ENCODE measurements at places on chromosomes 5 and 9.

GRCh38 chr9:14424983-14425382 lies 111.0 kb upstream of the NFIB start:
- DNase-seq: no peak
- H3K27me3 ChIP-seq: no peaks in the 10 kb centered on the region
- no peaks in the 10 kb centered on the region for H3K4me1 ChIP-seq
- H3K27ac ChIP-seq: no peak overlapping the region

GRCh38 chr5:10319202-10319851 lies 11.6 kb upstream of the CMBL start:
- no peak overlapping the region for H3K4me3 ChIP-seq
- no peaks in the 10 kb centered on the region for H3K27me3 ChIP-seq
- H3K4me1 ChIP-seq: no peaks in the 10 kb centered on the region
- H3K36me3 ChIP-seq: no peaks in the 10 kb centered on the region
- DNase-seq: no peak

DNA sequence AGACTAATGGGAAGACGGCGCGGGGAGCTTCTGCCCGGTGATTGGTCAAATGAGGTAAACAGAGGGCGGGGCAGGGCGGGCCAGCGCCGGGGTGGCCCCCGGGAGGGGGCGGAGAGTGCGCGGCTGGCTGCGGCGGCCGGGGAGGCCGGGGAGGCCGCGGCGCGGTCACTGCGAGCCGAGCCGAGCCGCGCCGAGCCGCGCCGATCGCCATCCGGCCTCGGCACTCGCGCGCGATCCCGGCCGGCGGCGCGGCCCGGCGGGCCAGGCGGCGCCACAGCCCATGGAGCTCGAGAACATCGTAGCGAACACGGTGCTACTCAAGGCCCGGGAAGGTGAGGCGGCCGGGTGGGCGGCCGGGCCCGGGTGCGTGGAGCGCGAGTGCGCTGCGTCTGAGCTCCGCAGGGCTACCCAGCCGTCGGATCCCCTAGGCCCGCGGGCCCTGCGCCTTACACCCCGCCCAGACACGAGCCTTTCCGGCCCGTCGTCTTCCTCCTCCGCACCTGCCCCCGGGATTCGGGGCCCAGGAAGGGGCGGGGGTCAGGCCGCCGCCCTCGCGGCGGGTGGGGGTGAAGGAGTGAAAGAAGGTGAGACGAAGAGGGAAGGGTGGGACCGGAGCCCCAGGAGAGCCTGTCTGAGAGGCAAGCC lies at the start of gene GRK6:
GRK6 (plus strand) TSS at position 111 of the 645 bp plus-strand sequence; CDS start at position 281, 170 bp downstream.
- no peak for DNase-seq
- H3K4me3 ChIP-seq: peak within 1 kb of the TSS; percentile 75
- peaks cover 12% of the 10 kb centered on the region for H3K4me1 ChIP-seq

- peaks cover 32% of the 10 kb centered on the region for H3K4me1 ChIP-seq
- no peaks in the 10 kb centered on the region for H3K27me3 ChIP-seq
- no peaks in the 10 kb centered on the region for H3K36me3 ChIP-seq
- no peak overlapping the region for H3K4me3 ChIP-seq
- H3K27ac ChIP-seq: no peak overlapping the region
- DNase-seq: no peak
These were observed 19.9 kb downstream of the TPPP start for GRCh38 chr5:673161-673830.

DNA sequence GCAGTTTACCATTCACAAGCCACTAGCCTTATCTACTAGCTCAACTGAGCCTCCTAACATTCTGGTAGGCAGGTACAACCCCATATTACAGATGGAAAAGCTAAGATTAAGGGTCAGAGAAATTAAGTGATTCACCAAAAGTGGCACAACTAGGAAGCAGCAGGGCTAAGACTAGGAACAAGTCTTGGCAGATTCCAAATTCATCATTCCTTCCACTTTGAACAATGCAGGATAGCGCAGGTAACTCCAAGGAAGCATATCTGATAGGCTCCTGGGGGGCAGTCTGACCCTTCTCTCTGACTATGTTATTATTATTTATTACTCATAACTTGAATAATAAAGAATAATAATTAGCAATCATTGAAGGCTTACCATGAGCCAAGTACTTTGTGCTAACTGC lies 8.5 kb downstream of the HBEGF start:
- no peak overlapping the region for H3K27ac ChIP-seq
- no peaks in the 10 kb centered on the region for H3K4me1 ChIP-seq
- H3K4me3 ChIP-seq: no peak overlapping the region
- H3K27me3 ChIP-seq: no peaks in the 10 kb centered on the region
- DNase-seq: no peak

DNA sequence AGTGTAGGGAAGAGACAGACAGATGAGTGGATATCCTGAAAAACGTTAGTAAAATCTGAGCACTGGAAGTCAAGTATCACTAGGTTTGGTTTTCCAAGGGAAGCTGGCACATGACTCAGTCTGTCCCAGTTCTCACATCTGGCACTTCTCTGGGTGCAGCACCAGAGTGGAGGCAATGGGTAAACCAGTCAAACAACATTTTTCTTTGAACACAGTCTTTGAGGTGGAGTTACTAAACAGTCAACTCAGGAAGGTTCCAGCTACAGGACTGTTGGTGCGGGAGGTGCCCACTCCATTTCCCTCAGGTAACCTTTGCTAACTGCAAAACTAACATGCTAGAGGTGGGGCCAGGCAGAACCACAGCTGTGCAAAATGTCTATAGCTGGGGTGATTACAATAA lies 301.4 kb upstream of the RFX3 start:
- H3K27me3 ChIP-seq: no peaks in the 10 kb centered on the region
- no peak overlapping the region for H3K4me3 ChIP-seq
- H3K27ac ChIP-seq: no peak overlapping the region
- no peaks in the 10 kb centered on the region for H3K4me1 ChIP-seq

GRCh38 chr9:36135741-36136271 lies 727 bp upstream of the GLIPR2 start:
- peaks cover 14% of the 10 kb centered on the region for H3K4me1 ChIP-seq
- no peaks in the 10 kb centered on the region for H3K27me3 ChIP-seq
- no peak for DNase-seq
- no peaks in the 10 kb centered on the region for H3K36me3 ChIP-seq

- H3K4me1 ChIP-seq: no peaks in the 10 kb centered on the region
- no peaks in the 10 kb centered on the region for H3K27me3 ChIP-seq
- no peaks in the 10 kb centered on the region for H3K36me3 ChIP-seq
These were observed 525.8 kb upstream of the FTMT start for GRCh38 chr5:121325930-121326329.

- no peaks in the 10 kb centered on the region for H3K4me1 ChIP-seq
- H3K36me3 ChIP-seq: no peaks in the 10 kb centered on the region
- peak within 1 kb of the TSS; percentile 81 for H3K4me3 ChIP-seq
- peak; percentile 97 for DNase-seq
- H3K27ac ChIP-seq: peak within 1 kb of the TSS; percentile 88
These were observed at the start of gene WHRN for GRCh38 chr9:114505187-114506081. TSS of gene WHRN (minus strand) at chr9:114505473. CDS start at chr9:114504801, 672 bp downstream.

GRCh38 chr5:124365361-124365801 lies 381.1 kb downstream of the ZNF608 start:
- H3K36me3 ChIP-seq: no peaks in the 10 kb centered on the region
- DNase-seq: no peak
- H3K4me1 ChIP-seq: no peaks in the 10 kb centered on the region
- H3K27me3 ChIP-seq: no peaks in the 10 kb centered on the region
- H3K27ac ChIP-seq: no peak overlapping the region
- no peak overlapping the region for H3K4me3 ChIP-seq

DNA sequence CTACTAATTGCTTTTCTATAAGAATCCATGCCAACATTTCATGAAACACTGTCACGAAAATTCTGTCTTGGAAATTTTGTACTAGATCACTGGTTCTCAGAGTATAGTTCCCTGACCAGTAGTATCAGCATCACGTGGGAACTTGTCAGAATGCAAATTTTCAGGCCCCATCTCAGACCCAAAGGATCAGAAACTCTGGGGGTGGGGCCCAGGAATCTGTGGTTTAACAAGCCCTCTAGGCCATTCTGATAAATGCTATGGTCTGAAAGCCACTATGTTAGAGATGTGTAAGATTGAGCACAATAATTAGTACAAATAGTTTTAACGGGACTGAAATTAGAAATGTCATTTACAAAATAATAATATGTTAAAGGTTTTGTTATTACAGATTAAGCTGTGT lies 615.7 kb upstream of the ARRDC3 start:
- no peak overlapping the region for H3K27ac ChIP-seq
- no peaks in the 10 kb centered on the region for H3K27me3 ChIP-seq
- DNase-seq: no peak
- no peaks in the 10 kb centered on the region for H3K4me1 ChIP-seq
- H3K36me3 ChIP-seq: no peaks in the 10 kb centered on the region

DNA sequence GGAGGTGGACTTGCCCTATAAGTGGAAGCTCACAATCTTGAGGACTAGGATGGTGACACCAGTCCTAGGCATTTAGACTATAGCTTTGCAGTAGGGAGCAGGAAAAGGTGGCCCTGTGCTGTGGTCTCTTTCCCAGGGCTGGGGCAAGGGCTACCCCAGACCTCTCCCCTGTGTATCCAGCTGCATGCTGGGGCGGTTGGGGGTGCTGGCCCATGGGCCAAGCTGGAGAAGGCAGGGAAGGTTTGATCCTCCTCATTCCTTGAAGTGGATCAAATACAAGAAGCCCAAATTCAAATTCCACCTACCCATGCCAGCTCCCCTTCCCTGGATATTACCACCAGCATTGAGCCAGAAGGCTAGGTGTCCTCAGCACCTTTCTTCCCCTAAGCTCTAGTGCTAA lies 2.2 kb upstream of the PTGS1 start:
- peaks cover 13% of the 10 kb centered on the region for H3K4me1 ChIP-seq
- H3K4me3 ChIP-seq: no peak overlapping the region
- H3K36me3 ChIP-seq: no peaks in the 10 kb centered on the region
- no peaks in the 10 kb centered on the region for H3K27me3 ChIP-seq
- DNase-seq: no peak

- peaks cover 7% of the 10 kb centered on the region for H3K4me1 ChIP-seq
- no peaks in the 10 kb centered on the region for H3K36me3 ChIP-seq
- no peak for DNase-seq
- no peaks in the 10 kb centered on the region for H3K27me3 ChIP-seq
- H3K4me3 ChIP-seq: no peak overlapping the region
These were observed 3.2 kb downstream of the ENTPD8 start for GRCh38 chr9:137437691-137438590.

- peak overlapping the region; percentile 71 for H3K27ac ChIP-seq
- H3K27me3 ChIP-seq: no peaks in the 10 kb centered on the region
- peak; percentile 93 for DNase-seq
- peaks cover 39% of the 10 kb centered on the region for H3K4me1 ChIP-seq
- H3K36me3 ChIP-seq: no peaks in the 10 kb centered on the region
These were observed 106.1 kb downstream of the THBS4 start for GRCh38 chr5:80141147-80141671.

GRCh38 chr5:171481571-171482433 lies 62.4 kb downstream of the FGF18 start:
- H3K4me1 ChIP-seq: no peaks in the 10 kb centered on the region
- H3K27ac ChIP-seq: no peak overlapping the region
- H3K27me3 ChIP-seq: no peaks in the 10 kb centered on the region
- no peak overlapping the region for H3K4me3 ChIP-seq
- H3K36me3 ChIP-seq: no peaks in the 10 kb centered on the region

- no peak overlapping the region for H3K4me3 ChIP-seq
- no peaks in the 10 kb centered on the region for H3K27me3 ChIP-seq
- no peaks in the 10 kb centered on the region for H3K36me3 ChIP-seq
- no peak overlapping the region for H3K27ac ChIP-seq
These were observed 12.4 kb upstream of the CYFIP2 start for GRCh38 chr5:157253547-157253946.

GRCh38 chr5:33281431-33281843 lies 159.3 kb upstream of the TARS1 start:
- H3K27me3 ChIP-seq: no peaks in the 10 kb centered on the region
- peaks cover 5% of the 10 kb centered on the region for H3K4me1 ChIP-seq
- H3K27ac ChIP-seq: no peak overlapping the region
- no peak overlapping the region for H3K4me3 ChIP-seq

- H3K36me3 ChIP-seq: no peaks in the 10 kb centered on the region
- H3K4me1 ChIP-seq: no peaks in the 10 kb centered on the region
- no peak overlapping the region for H3K27ac ChIP-seq
- H3K4me3 ChIP-seq: no peak overlapping the region
- no peak for DNase-seq
These were observed 68.3 kb downstream of the FGF1 start for GRCh38 chr5:142617416-142618129.

GRCh38 chr9:97943308-97943855 lies 5.4 kb upstream of the HEMGN start:
- H3K27ac ChIP-seq: no peak overlapping the region
- DNase-seq: no peak
- H3K36me3 ChIP-seq: no peaks in the 10 kb centered on the region
- H3K4me3 ChIP-seq: no peak overlapping the region
- H3K27me3 ChIP-seq: no peaks in the 10 kb centered on the region
